ENCODE measurements at places on chromosomes 7 and 10. TPM values are rescaled to one million over a fixed set of nuclear protein-coding genes. Genes with fewer than 3 reads are reported as not detected.

- no peak for DNase-seq
Observed at GRCh38 chr7:74012842-74013249, 15.1 kb upstream of the ELN start.

TFAM gene
- polyA plus RNA-seq, result 79.6 TPM

GRCh38 chr7:68770649-68771048, 827.6 kb upstream of the AUTS2 start:
- DNase-seq, result no peak

DNA sequence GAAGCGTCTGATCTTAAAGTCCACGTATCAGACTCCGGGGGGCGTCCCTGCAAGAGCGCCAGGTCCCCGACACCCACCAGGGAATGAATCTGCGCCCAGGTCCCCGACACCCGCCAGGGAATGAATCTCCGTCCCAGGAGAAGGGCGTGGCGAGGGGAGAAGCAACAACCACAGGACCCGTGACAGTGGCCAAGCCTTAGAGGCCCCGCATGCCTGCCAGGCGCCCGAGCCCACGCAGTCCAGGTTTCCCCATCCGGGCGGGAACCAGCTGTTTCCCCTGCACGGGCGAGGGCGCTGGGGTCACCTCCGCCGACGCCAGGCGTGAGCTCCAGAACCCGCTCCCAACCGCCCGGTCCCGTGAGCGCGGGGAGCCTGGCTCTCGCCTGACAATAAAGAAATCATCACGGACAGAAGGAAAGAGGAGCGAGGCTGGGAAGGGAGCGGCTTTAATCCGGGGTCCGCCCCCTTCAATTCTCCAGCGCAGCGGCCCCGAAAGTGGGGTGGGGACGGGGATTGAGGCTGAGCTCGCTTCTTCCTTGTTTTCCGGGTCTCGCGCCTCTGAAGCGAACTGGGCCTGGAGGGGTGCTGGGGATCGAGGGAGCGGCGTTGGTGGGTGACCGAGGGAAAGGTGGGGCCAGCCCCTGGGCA, 29.0 kb upstream of the BMS1 start:
- DNase-seq, result no peak

LEP gene
- polyA plus RNA-seq, result 0.48 TPM

DLG5 gene
- 38.2 TPM for polyA plus RNA-seq

GRCh38 chr7:105830405-105831301, 45.7 kb downstream of the ATXN7L1 start:
- DNase-seq, result no peak

DNA sequence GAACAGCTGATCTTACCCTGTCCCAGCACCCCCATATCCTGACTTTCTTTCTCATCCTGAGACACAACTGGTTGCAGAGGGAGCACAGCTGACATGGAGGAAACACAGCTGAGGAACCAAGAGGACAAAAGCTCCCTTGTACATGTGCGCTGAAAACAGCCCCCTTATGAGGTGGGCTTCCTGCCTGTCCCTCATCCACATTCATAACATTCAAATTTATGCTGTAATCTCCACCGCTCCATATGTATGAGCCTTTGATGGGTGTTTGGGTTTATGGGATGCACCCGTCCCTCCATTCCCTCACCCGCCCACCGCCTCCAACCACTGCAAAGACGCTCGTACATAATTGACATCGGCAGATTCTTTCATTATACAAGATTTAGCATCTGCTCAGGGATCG, 49.6 kb upstream of the BTRC start:
- DNase-seq, result no peak

GRCh38 chr7:131858611-131859010, 302.2 kb upstream of the PODXL start:
- no peak for DNase-seq

SLC18A2 gene
- polyA plus RNA-seq, result 1.5 TPM

DNA sequence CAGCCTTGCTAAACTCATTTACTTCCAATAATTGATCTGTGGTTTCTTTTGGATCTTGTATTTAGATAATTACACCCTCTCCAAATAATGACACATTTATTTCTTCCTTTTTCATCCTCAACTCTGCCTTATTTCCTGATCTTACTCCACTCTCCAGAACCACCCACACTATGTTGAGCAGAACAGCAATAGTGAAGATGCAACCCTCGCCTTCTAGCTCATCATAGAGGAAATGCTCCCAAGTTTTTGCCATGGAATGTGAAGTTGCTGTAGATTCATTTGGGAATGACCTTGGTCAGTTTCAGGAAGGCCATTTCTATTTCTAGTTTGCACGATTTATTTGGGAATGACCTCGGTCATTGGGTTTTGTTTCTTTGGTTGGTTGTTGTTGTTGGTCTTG, 314.0 kb downstream of the PAXIP1 start:
- no peak for DNase-seq

DNA sequence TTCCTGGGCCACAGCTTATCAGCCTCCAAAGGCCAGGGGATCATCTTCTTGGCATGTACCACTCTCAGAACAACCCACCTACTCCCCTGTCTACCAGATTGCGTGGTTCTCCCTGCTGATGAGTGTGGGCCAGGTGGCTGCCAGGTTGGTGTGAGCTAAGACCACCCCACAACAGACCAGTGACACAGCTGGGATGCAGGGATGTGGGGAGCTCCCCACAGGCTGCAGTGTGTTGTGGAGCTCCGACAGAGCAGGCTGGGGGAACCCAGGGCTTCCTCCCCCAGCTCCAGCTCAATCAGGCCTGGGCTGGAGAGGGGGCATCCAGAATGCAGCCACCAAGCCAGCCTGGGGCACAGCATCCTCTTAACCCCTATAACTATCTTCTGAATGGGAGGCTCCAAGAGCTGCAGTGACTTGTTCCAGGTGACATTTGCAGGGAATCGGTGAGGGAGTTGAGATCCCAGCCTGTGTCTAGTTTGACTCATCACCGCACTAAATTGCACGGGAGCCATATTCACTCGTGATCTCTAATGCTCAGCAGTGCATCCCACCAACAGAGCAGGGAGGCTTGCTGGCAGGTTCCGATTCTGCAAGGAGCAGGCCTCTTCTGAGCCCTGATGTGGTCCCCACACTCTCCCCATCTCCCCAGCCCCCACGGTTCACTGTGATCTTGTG, 596 bp upstream of the GDF2 start:
- DNase-seq, result no peak

CTAGE8 gene
- polyA plus RNA-seq, result 7.2 TPM

OR13A1 gene
- polyA plus RNA-seq, result 0.13 TPM

DGKB gene
- polyA plus RNA-seq, result 2.9 TPM

GRCh38 chr10:93541402-93542357, 24.8 kb upstream of the FFAR4 start:
- no peak for DNase-seq

CYP2C8 gene
- polyA plus RNA-seq, result 2.4 TPM

HABP2 gene
- 0.41 TPM for polyA plus RNA-seq

ADRB1 gene
- polyA plus RNA-seq, result 0.09 TPM

PNLIPRP1 gene
- not detected for polyA plus RNA-seq

- DNase-seq, result no peak
Observed at GRCh38 chr10:59687657-59688056, 22.0 kb downstream of the SLC16A9 start.

DNA sequence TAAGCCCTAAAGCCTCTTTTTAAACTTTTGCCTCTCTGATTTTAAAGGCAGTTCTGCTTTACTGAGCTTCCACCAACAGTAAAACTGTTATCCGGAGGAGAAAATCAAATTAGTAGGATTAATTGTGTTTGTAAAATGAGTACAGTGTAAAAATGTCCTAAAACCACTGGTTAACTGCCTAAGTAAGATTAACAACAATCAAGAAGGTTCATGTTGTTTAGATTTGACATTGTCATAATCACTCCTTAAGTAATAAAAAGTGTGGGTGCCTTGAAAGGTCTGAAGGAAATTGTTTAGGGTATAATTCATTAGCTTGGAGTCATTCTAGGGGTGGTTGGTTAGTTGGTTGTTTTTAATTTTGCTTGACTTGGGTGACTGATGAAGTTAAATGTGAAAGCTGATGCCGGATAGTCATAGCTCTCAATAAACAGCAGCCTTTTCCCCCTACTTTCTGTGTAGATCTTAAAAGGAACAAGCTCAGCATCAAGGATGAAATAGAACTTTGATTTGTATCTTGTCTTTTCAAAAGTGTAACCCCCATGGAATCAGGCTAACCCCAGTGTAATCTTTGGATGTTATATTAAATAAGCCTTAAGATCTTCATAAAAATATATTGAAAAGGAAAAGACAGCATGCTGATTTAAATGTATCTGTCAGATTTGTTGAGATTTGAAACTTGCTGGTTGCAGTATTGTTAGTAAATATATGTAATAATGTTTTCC, 148.3 kb downstream of the ARID5B start:
- DNase-seq, result no peak

UFSP1 gene
- 1.5 TPM for polyA plus RNA-seq

DNA sequence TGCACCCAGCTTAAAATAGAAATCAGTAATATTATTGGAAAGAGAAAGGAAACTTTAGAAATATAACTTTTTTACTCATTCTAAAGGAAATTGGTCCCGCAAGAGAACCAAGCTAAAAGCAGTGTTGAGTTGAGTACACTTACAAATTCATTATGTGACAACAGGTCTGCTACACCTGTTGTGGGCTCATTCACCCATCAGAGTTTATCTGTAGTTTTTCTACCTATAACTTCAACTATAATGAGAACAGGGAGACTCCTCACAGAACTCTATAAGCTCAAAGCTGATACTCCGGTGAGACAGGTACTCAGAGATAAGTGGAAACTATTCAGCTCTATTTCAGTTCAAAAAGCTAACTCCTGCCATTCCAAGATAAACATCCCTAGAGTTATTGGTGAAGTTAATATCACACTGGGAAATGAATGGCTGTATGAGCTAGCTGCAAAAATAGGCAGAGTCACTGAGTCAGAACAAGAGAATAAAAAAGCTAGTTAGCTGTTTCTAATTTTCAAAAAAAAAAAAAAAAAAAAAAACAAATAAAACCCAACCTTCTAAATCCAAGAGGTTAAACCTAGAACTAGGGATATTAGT, 121.3 kb downstream of the PPP1R3A start:
- no peak for DNase-seq

CELF2 gene
- 12.2 TPM for polyA plus RNA-seq

DNA sequence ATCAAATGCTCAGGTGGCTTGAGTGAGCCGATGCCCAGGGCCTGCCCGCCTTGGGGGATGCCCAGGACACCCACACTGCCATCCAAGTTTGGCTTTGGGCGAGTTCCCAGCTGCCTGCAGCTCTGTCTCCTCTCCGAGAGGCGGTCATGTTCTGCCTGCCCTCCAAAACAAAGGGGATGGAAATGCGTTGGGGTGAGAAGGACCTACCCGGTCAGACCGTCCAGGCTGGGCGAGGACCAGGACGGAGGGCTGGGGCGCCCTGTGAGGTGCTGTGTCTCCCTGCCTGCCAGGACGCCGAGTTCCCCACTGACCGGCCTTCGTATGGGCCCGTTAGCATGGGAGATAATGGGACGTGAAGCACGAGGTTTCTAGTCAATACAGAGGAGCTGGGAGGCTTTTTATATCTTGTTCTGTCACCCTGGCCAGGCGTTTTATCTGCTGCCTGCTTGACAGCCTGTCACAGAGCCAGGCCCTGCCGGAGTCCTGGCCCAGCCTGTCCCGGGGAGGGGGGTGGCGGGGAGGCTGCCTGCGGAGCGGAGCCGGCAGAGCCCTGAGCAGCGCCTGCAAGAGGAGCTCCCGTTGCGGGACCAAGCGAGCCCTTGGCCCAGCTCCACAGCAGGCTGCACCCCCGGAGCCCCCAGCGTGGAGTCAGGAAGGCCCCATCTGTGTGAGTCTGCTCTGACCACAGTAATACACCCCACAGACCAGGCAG, 22.0 kb upstream of the ELFN1 start:
- no peak for DNase-seq

ARF5 gene
- polyA plus RNA-seq, result 184 TPM

TAS2R3 gene
- 0.33 TPM for polyA plus RNA-seq

NAT16 gene
- polyA plus RNA-seq, result not detected

DNA sequence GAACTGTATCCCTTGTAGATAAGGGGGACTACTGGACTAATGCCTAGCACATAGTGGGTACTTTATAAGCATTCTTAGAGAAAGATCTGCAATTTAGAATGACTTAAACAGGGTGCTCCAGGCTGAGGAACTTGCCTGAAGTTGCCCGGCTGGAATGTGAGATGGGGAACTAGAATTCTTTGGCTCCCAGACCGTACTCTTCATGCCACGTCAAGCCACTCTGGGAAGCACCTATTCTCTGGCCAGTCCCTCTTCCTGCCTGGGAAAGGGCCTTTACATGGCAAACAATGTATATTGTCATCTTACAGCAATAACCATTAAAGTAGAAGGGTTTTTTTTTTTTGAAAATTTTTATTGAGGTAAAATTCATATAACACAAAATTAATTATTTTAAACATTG, 34.5 kb downstream of the ATXN7L1 start:
- DNase-seq, result no peak

NYAP1 gene
- polyA plus RNA-seq, result 2.1 TPM

DNA sequence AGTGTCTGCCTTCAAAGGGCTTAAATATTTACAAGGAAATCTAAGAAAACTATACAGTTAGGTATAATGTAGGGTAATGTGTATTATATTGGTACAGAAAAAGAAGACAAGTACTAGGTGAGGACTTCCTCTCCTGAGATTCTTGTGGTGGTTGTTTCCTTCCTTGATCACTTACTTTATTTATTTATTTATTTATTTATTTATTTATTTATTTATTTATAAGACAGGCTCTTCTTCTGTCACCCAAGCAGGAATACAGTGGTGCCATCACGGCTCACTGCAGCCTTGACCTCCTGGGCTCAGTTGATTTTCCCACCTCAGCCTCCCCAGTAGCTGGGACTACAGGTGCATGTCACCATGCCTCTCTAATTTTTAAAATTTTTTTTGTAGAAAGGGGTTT, 18.2 kb upstream of the DNAH11 start:
- no peak for DNase-seq

DNA sequence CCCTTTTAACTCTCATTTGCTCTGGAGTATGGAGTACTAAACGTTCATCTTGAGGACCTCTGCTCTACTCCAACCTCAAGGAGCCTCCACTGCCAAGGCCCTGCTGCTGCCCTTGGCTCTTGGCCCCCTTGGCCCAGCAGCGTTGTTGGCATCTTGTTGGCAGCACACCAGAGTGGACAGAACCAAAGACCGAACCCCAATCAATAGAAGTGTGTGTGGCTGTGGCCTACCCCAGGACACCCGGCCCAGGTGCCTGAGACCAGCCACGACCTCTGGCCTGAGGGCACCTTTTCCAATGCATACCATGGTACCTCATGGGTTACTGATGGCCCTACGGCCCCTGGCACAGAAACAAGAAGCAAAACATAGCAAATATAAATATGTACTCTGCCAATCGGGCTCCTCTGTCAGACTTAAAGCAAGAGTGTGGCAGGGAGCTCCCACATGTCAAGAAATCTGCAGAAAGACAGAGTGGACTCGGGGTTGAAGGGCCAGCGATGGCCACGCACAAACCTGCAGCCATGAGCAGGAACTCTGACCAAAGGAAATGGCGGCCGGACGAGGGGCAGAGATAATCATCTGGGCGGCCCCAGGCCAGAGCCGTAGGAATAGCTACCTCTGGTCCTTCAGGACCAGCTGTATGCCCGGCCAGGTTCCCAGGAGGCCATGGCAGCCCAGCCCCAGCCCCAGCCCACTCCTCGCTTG, 2.9 kb downstream of the NPC1L1 start:
- DNase-seq, result no peak

DNA sequence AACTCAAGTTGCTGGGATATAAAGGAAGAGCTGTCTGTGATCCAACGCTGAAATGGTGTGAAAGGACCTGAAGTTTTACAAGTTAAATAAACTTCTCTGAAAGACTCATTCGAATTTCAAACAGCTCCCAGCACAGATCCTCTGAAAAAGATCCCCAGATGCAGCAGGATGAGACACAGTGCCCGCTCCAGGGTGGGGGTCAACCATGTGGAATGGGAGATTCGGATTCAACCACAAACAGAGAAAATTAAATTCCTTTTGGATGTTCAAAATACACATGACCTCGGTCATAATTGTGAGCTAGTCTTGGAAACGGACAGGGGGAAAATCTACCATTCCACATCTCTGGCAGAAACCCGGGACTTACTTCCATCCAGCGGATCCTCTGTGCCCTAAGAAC, 119.6 kb downstream of the PRKAG2 start:
- DNase-seq, result no peak
